ENCODE measurements at places on chromosomes 3 and 15. TPM values are rescaled to one million over a fixed set of nuclear protein-coding genes. Genes with fewer than 3 reads are reported as not detected.
A peak's percentile ranks its signal among the peaks of the same experiment; 100 is the strongest.

SCAANT1 gene
- not detected for total RNA-seq

- DNase-seq = no peak
Observed at GRCh38 chr3:160780245-160780644, 24.2 kb downstream of the PPM1L start.

GRCh38 chr3:14413381-14414071 is 11.1 kb downstream of the SLC6A6 start:
- no peak for DNase-seq

DNA sequence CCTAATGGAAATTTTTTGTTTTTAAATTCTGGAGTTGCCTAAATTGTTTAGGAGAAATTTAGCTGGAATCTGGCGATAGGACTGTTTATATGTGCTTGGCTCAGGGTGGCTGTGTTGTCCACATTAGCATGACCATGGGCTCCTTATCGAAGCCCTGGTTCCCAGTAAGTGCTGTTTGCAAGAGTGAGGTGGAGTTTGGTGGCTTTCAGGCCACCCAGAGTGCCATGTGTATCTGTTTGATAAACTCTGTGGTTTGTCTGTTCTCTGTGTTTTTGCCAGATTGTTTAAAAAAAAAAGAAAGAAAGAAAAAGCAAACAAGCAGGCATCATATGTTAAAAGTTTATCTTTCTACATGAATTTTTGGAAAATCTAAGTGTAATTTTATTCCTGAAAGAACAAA is 51.5 kb downstream of the PLCL2 start:
- DNase-seq = no peak

- DNase-seq = peak; percentile 66
Observed at GRCh38 chr3:30354513-30354912, 251.9 kb upstream of the TGFBR2 start.

GRCh38 chr3:192261135-192261534 is 466.2 kb downstream of the FGF12 start:
- DNase-seq = no peak

GRCh38 chr3:192186498-192186897 is 540.8 kb downstream of the FGF12 start:
- no peak for DNase-seq

- no peak for DNase-seq
Observed at GRCh38 chr3:122295266-122296062, 29.6 kb upstream of the CSTA start.

GRCh38 chr3:7817239-7817638 is 684.4 kb upstream of the LMCD1 start:
- no peak for DNase-seq

ANKRD63 gene
- not detected for total RNA-seq

CHRD gene
- 16.9 TPM for total RNA-seq

GRCh38 chr3:109774108-109774507 is 436.8 kb upstream of the DPPA4 start:
- DNase-seq = no peak

- DNase-seq = peak; percentile 96
Observed at GRCh38 chr3:148991219-148992026, at the start of gene GYG1. GYG1 (plus strand) TSS chr3:148991540; CDS start chr3:148991641, 101 bp downstream.

- peak; percentile 54 for DNase-seq
Observed at GRCh38 chr3:127374086-127375010, 86.5 kb upstream of the PRR20G start.

FMN1 gene
- total RNA-seq = 42.1 TPM

ITPR1 gene
- 160 TPM for total RNA-seq

- peak; percentile 36 for DNase-seq
Observed at GRCh38 chr3:12886106-12886679, 44.8 kb upstream of the RPL32 start.

COL6A5 gene
- total RNA-seq = not detected

MESP2 gene
- total RNA-seq = not detected

TMEM212 gene
- not detected for total RNA-seq

GOLGA8J gene
- total RNA-seq = not detected

DNA sequence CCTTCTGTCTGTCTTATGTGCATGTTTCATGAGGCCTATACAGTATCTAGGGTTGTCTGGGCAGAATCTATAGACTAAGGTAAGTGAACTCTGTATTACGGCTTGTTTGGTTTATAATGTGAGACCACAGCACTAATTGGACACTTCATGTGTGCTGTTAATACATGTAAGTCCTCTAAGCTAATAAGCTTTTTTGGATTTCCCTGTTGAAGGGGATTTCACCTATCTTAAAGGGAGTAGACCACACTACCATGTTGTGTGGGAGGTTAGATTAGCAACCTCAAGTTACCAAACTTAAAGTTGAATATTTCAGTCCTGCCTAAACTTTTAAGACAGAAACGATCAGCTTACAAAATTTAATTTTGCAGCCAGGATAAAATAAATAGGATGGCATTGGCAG is 189.8 kb upstream of the GOLIM4 start:
- no peak for DNase-seq

DNA sequence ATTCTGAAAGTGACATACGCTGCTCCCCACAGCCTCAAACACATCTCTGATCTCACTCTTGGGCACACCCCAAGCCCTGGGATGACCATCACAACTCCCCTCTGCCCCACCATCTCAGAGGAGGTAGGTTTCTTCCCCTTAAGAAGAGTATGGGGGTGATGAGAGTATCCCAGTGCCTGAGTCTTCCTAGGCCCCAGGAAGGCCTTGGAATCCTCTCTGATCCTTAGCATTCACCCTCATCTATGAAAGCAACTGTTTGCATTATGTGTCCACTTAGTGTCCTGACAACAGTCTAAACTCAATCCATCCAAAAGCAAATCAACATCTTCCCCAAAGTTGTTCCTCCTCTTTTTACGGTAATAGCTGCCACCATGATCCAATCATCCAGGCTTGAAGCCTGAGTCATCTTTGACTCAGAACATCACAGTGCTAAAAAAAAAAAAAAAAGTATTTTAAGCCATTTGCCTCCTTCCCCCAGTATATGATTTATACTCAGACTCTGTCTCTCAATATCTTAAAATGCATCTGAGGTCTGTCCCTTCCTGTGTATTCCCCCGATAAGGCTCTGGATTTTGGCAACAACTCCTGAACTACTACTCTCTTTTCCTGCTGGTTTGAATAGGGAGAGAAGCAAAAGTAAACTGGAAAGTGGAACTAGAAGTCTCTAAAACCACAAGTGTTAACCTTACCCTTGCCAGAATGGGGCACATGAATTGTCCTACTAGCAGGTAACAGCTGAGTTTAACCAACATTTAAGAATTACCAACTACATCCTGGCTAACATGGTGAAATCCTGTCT is 22.5 kb downstream of the POPDC2 start:
- DNase-seq = no peak

- no peak for DNase-seq
Observed at GRCh38 chr3:61723038-61723437, 161.7 kb downstream of the PTPRG start.

TRIM42 gene
- not detected for total RNA-seq

- DNase-seq = no peak
Observed at GRCh38 chr3:61580982-61581643, 19.7 kb downstream of the PTPRG start.

CYP1A2 gene
- not detected for total RNA-seq

DNA sequence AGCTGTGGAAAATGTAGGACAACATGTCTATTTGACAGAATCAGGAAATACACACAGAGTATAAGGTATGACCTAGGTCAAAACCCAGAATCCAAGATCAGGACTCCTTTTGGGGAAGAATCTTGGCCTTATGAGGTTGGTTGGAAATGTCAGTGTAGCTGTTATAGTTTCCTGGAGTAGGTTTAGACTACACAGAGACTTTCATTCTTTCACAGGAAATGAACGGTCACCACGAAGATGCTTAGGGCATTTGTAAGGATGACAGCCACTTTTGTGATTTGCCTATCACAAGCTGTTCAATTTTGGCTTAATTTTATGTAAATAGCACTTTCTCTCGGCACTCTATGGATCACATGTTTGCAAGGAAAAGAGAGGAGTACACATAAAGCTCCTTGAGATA is 18.6 kb upstream of the ZBTB20 start:
- no peak for DNase-seq

GRCh38 chr3:52317208-52318000 is 1.3 kb downstream of the DNAH1 start:
- DNase-seq = peak; percentile 92

TICRR gene
- total RNA-seq = 0.47 TPM

GRCh38 chr3:160081958-160082533 is 93.4 kb downstream of the IL12A start:
- DNase-seq = no peak

C2CD4A gene
- total RNA-seq = not detected

DNA sequence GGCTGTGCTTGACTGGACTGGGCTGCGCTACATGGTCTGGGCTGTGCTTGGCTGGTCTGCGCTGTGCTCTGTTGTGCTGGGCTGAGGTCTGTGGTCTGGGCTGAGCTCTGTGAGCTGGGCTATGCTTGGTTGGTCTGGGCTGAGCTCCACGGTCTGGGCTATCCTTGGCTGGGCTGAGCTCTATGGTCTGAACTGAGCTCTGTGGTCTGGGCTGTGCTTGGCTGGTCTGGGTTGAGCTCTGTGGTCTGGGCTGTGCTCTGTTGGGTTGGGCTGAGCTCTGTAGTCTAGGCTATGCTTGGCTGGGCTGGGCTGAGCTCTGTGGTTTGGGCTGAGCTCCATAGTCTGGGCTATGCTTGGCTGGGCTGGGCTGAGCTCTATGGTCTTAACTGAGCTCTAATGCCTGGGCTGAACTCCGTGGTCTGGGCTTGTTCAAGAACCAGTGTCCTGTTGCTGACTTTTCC is 92.0 kb downstream of the PLXNA1 start:
- peak; percentile 64 for DNase-seq

- DNase-seq = no peak
Observed at GRCh38 chr3:11560746-11561145, 83.0 kb downstream of the VGLL4 start.

NR2F2 gene
- 187 TPM for total RNA-seq

DNA sequence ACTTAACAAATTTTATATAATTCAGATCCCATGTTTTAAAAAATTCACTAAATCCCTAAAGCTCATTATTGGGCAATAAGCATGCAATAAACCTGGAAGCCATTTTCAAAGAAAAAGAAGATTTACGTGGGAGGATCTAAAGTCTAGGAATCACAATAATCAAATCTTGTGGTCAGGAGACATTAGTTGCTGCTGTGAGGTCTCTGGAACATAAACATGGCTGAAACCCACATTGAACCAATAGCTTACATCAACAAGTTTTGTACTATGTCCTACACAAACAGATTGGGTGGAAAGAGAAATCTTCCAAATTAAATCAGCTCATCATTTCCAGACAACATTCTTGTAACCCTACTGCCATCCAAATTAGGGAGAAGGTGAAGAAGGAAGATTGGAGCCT is 121.9 kb upstream of the EPHA3 start:
- DNase-seq = no peak

AHSG gene
- total RNA-seq = not detected

FBXL22 gene
- 0.98 TPM for total RNA-seq

- no peak for DNase-seq
Observed at GRCh38 chr3:157388976-157389375, 47.7 kb upstream of the PTX3 start.

KNL1 gene
- total RNA-seq = 4.1 TPM

DNA sequence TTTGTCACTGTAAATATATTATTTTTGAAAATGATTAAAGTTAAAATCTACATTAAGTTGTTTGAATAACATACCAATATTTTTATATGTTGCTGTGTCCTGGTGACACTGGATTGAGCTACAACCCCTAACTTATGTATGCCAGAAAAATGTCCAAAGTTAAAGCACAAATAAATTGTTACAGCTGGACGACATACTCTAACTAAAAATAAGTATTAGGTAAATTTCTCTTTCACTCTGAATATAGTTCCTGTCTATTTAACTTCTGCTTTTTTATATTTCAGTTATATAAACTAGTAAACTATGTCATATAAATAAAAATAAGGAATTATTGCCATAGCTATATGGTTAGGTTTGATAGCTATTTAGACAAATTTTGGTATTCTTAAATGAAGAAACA is 118.5 kb upstream of the SAMMSON start:
- no peak for DNase-seq

SAMD7 gene
- total RNA-seq = not detected

DNA sequence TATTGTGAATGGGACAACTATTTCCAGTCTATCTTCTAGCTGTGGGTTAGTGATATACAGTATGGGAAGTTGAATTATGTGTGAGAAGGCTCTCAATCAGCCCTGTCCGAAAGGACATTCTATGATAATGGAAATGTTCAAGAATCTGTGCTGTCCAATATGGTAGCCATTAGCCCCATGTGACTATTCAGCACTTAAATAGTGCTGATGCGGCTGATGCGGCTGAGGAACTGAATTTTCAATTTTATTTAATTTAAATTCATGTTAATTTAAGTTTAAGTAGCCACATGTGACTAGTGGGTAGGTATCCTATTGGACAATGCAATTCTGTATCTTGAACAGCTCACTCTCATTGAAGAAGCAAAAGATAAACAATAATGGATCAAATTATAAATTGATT is 98.5 kb downstream of the MYLK start:
- DNase-seq = no peak

ITIH1 gene
- 3.5 TPM for total RNA-seq

DNA sequence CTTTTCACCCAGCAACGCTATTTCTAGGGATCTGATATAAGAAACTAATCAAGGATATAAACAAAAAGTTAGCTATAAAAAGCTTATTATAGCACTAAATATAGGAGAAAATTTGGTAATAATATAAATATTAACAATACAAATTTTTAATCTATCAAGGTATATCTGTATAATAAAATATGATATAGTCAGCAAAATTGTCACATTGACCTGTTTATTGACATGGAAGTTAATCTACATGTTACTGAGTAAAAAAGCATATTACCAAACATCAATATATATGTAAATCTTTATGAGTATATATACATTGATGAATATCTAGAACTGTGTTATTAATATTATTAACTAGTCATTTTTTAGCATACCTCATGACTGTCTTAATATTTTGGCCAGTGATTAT is 26.6 kb downstream of the SHOX2 start:
- no peak for DNase-seq

- no peak for DNase-seq
Observed at GRCh38 chr3:179410331-179410730, 40.9 kb downstream of the GNB4 start.

DNA sequence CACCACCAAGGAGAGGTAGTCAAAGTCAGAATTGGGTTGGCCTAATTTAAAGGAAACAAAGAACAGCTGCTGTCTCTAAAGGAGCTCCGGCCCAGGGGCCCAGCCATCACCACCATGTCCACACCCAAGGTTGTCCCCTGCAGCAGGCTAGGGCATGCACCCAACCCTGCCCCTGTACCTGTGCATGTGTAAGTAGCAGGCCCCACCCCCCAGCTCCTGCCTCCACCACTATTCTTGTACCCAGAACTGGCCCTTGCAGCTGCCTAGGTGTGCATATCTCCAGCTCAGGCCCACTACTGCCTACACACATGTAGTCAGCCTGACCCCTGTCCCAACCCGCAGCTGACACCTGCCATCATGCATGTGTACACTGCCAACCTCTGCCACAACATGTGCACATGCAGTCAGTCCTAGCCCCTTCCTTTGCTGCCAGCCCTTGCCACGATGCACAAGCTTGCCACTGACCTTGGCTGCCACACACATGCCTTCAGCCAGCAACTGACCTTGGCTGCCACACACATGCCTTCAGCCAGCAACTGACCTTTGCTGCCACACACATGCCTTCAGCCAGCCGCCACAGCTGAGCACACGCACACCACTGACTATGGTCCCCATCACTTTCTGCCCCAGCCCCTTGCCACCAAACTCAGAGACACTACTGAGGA is 39.7 kb downstream of the FGF12 start:
- no peak for DNase-seq

GRCh38 chr15:77030048-77030927 is 35.4 kb downstream of the PSTPIP1 start:
- DNase-seq = peak; percentile 78

CADPS gene
- 3.6 TPM for total RNA-seq

All from spleen (tissue), 13 donors.